NCI-H446 treated with DMSO at 0.1 percent for 48 hours (cell line): ENCODE measurements at places on chromosomes 3 and 15.

- DNase-seq = no peak
Measured at GRCh38 chr15:59410391-59410896, 27.5 kb upstream of the FAM81A start.

- no peak for DNase-seq
Measured at GRCh38 chr3:156535162-156535627, 19.7 kb downstream of the SSR3 start.

GRCh38 chr3:105429034-105429762 lies 62.5 kb downstream of the ALCAM start:
- DNase-seq = no peak

- DNase-seq = no peak
Measured at GRCh38 chr15:100918034-100918689, 995 bp upstream of the LRRK1 start.

DNA sequence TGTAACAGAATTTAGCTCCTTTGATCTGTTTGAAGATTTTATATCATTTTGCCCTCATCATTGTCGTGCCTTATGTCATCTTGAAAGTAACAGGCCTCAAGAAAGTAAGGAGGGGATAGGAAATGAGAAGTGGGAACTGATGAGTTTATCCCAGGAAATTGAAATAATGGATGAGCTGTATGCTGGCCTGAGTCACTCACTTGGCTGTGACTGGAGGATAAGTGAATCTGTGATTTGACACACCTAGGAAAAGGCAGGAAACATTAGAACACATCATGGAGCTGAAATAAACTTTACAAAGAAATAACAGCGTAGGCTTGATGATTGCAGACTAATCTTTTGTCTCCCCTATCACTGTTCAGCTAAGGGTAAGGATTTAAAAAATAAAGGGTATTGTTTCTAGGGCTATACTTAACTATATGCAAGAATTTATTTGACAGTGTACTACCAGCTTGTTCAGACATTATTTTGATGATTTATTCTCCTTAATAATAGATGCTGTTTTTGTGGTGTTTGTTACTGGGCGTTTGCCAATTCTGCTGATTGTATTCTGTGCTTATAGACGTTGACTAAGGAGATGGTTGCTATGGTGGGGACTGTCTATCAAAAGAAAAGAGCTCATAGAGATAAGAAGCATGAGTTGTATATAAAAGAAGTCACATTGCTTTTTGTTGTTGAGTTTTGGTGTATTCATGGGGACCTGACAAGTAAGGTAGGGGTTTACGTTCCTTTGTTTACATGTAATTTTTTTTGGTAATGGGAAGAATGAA lies 105.6 kb upstream of the ROPN1 start:
- no peak for DNase-seq

GRCh38 chr15:92936138-92936537 lies 36.0 kb downstream of the CHD2 start:
- DNase-seq = no peak

DNA sequence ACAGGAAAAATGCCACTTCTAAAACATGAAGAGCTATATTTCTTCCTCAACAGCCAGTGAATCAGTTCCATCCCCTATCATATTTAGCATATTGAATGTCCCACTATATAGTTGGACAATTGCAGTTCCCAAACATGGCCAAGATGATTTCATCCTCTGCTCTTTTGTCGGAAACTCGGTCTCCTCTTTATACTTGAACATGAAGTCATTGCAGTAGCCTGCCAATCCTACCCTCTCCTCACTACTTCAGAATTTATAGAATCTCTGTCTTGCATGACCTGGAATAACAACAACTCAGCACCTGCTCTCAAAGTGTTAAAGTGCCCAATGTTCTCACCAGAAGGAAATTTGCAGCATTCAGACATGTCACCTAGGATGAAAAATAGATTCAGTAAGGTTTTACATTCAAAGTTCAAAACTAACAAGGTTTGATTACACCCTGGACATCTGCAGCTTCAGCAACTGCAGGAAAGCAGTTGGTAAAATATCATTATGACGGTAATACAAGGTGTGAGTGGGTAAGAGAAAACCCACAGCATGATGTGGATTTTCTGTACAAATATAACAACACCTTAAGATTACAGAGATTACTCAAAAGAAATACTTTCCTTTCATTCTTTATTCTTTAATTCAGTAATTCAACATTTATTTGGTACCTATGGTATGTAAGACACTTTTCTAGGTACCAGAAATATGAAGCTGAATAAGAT lies 52.5 kb downstream of the TP63 start:
- DNase-seq = no peak

GRCh38 chr3:128855569-128855968 lies 23.9 kb upstream of the ACAD9 start:
- DNase-seq = no peak

DNA sequence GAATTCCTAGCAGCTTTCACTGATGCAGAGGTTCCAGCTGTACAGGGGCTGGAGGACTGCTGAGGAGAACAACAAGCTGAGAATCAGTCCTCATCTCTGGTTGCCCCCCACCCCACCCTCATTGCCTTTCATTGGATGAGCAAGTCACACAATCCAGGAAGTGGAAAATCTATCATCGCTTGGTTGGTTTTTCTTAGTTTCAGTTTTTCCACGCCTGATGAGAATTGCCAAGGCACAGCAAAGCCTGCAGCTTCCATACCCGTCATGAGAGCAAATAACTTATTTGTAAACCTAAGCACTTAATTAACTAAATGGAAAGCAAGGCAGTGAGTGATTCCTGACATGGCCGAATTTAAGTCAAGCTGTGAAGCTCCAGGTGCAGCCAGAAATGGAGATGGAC lies 21.4 kb upstream of the LIPC start:
- no peak for DNase-seq

GRCh38 chr15:99613887-99614647 lies 48.3 kb downstream of the MEF2A start:
- DNase-seq = no peak

DNA sequence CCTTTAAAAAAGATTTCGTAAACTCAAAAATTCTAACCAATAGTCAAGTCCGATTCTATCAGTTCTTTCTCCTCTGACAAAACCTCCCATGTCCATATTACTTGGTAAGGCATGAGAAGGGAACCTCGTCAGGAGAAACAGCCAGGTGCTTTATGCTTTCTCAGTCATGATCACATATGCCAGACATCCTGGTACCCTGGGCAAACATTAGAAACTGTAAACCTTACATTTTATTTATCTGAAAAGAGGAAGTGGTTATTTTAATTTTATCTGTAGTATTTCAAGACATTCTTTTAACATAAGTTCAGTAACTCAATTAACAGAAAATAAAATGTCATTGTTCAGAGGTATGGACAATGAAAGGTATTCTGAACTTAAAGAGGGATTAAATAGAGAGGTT lies 474.8 kb upstream of the GBE1 start:
- no peak for DNase-seq

GRCh38 chr15:42387603-42388002 lies 28.3 kb downstream of the CAPN3 start:
- no peak for DNase-seq
